ENCODE measurements at places on chromosomes 1 and 21. TPM values are rescaled to one million over a fixed set of nuclear protein-coding genes. Genes with fewer than 3 reads are reported as not detected.

Gene DNAI4
- total RNA-seq = 0.39 TPM

Gene TEKT2
- not detected for total RNA-seq

Gene TMEM52
- 0.80 TPM for total RNA-seq

Gene FMN2
- total RNA-seq = 3.7 TPM

Gene CRYAA
- not detected for total RNA-seq

Gene DTL
- total RNA-seq = 20.7 TPM

Gene CDA
- total RNA-seq = 32.0 TPM

Gene TMEM200B
- 0.18 TPM for total RNA-seq

Gene PADI2
- 0.94 TPM for total RNA-seq

Gene CLCC1
- 16.2 TPM for total RNA-seq

Gene LIN28A
- not detected for total RNA-seq

Gene KRTAP11-1
- total RNA-seq = not detected

Measured in A549 treated with GW870086 at 1 μM for 4 hours (cell line).